Vagina (tissue), 2 donors: ENCODE measurements at places on chromosomes 6 and 20. TPM values are rescaled to one million over a fixed set of nuclear protein-coding genes. Genes with fewer than 3 reads are reported as not detected.

- no peak overlapping the region for H3K27ac ChIP-seq
- no peak overlapping the region for H3K4me3 ChIP-seq
- H3K4me1 ChIP-seq: peaks cover 33% of the 10 kb centered on the region
- no peaks in the 10 kb centered on the region for H3K36me3 ChIP-seq
- no peaks in the 10 kb centered on the region for H3K27me3 ChIP-seq
These were observed 16.9 kb downstream of the ILRUN start for GRCh38 chr6:34679552-34680253.

LINC00237 gene
- total RNA-seq: not detected

DNA sequence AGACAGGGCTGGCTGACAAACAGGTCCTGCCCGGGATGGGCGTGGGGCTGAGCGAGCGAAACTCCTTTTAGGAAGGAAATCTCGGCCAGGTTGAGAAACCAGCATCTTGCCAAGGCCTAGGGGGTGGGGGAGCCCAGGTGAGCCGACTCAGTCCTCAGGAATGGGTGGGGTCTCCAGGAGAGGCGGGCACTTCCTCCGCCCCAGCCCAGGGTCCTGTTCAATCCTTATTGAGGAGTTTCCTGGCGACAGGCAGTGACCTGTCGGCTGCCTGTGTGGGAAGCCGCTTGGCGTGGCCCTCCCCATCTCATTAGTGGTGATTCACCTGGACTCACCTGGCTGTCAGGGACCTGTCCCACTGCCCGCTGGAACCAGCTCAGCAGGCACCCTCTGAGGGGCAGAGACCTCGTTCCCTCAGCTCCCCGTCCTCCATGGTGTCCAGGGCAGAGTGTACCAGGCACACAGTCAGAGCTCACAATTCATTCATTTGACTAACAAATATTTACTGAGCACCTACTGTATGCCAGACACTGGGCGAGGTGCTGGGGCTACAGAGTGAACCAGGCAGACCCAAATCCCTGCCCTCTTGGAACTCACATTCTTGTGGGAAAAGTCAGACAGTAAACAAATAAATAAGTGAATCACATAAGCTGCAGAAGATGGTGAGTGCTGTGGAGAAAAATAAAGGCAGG is 51.1 kb downstream of the FGD2 start:
- no peak overlapping the region for H3K4me3 ChIP-seq
- no peaks in the 10 kb centered on the region for H3K36me3 ChIP-seq
- peak overlapping the region; percentile 70 for H3K27ac ChIP-seq
- no peak for DNase-seq
- peaks cover 14% of the 10 kb centered on the region for H3K4me1 ChIP-seq

- H3K4me3 ChIP-seq: no peak overlapping the region
- no peaks in the 10 kb centered on the region for H3K27me3 ChIP-seq
- peaks cover 11% of the 10 kb centered on the region for H3K4me1 ChIP-seq
These were observed 45.5 kb downstream of the UBE2V1 start for GRCh38 chr20:50067461-50067860.
